ENCODE measurements at places on chromosomes 3 and 15.

- no peak for DNase-seq
Observed at GRCh38 chr3:180072786-180073185, 36.0 kb upstream of the PEX5L start.

- DNase-seq: no peak
Observed at GRCh38 chr3:97896129-97896528, 74.3 kb downstream of the CRYBG3 start.

- no peak for DNase-seq
Observed at GRCh38 chr15:39059917-39060316, 495.3 kb upstream of the RASGRP1 start.

DNA sequence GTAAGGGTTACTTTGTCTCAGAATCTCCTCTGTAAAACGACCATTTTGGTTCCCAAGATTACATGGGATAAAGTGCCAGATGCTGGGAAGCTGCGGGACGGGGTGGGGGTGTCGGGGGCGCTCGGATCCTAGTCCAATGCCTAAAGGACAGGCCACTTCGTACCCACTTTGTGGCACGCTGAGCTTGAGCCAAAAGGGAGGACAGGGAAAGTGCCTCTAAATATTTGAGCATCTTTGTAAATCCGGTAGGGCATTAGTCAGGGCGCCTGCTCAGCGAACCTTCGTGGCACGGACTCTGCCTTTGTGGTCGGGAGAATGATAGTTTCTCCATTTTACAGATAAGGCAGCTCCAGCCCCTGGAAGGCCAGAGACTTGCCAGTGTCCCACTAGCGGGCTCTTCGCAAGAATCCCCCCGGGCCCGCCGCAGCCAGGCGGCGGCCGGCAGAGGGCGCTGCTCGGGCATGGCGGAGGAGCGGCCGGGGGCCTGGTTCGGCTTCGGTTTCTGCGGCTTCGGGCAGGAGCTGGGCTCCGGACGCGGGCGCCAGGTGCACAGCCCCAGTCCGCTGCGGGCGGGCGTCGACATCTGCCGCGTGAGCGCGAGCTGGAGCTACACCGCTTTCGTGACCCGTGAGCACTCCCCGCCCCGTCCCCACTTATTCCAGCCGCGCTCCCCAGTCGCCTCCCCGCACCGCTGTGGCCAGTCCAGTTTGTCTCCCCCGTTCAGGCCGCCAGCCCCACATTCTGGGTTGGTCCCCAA is 1.8 kb downstream of the RCCD1 start:
- DNase-seq: peak; percentile 58

DNA sequence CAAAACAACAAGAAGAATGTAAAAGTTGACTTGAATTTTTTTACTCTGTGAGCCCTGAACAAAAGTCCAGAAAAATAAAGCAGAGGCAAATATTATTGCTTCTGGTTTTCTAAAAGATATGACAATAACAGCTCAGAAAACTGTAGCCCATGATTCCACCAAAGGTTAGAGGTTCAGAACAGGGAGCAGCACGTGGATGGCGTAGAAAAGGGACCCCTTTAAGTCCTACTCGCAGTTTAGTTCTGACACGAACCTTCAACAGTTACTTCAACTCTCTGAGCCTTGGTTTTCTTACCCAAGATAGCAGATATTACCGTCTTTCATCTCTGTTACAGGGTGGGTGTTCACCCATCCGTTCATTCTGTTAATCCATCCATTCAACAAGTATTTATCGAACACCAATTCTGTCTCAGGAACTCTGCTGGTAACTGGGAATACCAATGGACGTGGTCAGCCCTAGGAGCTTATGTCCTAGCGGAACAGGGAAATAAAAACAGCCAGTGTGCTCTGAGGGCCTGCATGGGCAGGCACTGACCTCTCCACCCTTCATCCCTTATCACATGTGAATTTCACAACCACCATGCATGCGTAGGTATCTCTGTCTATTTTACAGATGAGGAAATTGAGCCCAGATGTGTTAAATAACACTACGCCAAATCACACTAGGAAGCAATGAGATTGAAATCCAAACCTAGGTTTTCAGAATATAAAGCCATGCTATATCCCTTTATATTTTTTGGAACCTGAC is 274.2 kb upstream of the ICE2 start:
- DNase-seq: no peak

DNA sequence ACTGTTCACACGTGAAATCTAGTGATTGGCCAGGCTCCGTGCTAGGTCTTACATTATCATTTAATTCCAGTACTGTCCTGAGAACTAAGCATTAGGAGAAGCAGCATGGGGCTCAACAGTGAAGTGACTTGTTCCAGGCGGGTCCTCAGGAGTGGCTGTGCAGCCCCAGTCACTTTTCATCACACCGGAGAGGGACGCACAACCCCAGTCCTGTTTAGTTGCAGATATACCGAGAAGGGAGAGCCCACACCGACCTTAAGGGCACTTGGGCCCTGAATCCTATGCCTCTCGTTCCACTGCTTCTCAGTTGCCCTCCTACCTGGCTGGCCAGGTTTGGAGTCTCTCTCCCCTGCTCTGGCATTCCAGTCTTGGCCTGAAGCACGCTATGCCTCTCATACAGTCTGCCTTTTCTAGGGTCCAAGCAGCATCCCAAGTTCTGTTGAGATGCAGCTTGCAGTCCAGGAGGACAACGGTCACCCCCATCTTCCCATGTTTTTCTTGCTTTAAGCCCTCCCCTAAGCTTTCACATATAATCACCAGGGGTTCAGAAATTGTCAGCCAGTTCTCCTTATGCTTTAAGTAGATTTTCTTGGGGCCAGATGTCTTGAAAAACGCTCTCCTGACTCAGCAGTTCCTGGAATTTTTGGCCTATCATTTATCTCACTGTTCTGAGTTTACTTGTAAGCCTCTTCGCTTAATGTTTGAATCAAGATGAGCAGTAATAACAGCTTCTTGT is 10.1 kb downstream of the FAM131A start:
- no peak for DNase-seq

DNA sequence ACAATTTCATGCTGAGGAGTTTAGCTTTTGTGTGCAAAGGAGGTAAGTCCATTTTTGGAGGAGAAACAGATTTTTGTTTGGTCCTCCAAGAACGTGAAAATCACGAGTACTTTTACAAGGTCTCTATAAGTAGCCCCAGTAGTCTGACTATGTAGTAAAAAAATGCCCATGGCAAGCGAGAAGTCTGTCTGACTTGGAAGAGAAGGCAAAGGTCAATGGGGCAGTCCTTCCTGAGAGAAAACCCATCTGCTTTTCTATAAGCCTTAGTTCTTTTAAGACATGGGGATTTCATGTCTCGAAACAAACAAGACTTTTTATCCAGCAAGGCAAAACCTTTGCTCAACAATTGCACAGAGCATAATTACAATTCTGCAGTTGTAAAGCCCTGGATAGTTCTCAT is 183.2 kb downstream of the GAP43 start:
- DNase-seq: no peak

GRCh38 chr15:57320631-57321220 is 55.6 kb upstream of the CGNL1 start:
- no peak for DNase-seq

DNA sequence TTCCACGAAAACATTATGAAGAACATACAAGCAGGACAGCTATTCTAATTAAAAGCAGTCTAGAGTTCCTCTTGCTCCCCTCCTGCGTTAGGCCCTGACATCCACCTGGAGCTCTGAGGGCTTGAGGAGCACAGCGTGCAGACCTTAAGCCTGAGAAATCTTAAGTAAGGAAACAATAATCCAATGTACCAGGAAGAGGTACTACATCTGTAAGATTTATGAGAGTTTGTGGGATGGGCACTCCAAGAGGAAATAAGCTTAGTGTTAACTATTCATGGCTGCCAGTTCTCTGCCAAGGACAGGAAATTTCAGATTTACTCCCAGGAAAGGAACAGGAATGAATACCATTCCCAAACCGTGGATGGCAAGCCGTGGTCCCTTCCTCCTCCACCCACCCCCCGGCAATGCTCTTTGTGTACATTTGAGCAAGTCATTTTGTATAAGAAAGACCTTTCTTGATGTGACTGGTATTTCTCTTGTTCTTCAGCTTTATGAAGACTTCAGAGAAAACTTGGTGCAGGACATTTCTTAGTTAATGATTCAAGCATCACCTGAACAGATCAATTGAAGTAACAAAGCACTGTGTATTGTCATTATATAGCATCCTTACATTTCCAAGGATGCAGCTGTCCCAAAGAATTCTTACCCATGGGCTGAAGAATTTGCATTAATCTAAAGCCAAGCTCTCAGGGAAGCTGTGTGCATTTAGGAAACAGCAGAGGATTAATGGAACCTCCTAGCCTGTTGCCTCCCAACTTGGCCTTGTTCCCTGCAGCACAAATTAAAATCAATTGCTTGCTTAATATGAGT is 28.8 kb upstream of the VILL start:
- no peak for DNase-seq

- DNase-seq: no peak
Observed at GRCh38 chr15:81532001-81532400, 158.0 kb upstream of the TMC3 start.

DNA sequence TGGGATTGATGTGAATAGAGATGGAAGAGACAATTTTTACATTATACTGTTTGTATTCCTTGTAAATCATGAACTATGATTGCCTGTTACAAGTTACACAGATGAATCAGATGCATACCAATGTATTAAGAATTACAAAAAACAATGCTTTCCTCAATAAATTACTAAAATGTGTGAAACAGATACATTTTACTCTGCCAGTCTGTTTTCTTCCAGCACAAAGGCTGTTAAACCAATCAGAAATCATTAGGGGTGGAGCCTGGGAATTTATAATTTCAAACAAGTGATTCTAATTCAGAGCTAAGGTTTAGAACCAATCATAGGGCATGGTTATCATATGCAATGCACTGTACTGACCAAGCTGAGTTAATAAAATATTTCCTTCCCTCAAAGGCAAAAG is 21.8 kb upstream of the ANKRD28 start:
- no peak for DNase-seq

DNA sequence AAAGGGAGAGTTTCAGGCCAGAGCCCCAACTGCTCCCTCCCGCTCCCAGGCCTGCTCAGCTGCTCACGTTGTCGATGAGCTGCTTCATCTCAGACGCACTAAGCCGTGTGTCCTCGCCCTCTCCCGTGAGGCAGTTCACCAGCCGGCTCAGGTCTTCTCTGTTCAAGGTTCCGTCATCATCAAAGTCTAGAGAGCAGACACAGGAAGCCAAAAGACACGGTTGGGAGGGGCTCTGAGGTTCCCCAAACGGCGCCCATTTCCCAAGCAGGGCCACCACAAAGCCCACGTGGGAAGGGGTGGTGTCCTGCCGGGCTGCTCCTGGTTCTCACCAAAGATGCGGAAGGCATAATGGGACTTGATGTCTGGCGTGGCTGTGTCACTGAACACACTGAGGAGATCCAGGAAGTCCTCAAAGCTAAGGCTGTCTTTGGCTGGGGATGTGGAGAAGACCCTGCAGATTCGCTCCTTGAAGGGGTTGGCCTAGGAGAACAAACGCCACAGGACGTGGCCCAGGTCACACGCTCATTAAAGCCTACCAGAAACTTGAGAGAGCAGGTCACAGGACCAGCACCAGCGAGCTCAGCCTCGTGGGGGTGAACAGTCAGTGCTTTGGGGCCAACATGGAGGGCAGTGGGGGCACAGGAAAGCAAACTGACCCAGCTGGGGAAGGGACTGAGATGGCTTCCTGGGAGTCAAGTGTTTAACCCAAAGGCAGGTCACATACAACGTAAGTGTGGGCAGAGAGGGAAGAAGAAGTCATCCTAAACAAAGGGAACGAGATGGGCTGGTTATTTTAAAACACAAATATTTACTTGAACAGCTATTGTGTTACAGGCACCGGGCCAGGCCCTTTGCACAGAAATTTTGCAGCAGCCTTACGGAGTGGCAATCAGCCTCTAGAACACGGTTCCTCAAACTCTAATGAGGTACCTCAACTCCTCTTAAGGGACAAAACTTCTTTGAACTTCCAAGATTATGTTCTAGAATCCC is 2.4 kb downstream of the CIB1 start:
- DNase-seq: peak; percentile 82

DNA sequence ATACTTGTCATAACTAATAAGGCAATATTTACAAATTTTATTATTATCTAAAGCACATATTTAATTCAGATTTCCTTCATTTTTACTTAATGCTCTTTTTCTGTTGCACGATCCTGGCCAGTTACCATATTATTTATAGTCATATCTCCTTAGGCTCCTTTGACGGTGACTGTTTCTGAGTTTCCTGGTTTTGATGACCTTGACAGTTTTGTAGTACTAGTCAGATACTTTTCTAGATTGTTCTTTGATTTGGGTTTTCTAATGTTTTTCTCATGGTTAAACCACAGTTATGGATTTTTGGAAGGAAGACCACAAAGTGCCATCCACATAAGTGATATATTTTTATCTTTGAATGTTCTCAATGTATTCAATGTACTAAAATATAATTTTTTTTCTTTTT is 171.0 kb upstream of the NANOGP8 start:
- no peak for DNase-seq

DNA sequence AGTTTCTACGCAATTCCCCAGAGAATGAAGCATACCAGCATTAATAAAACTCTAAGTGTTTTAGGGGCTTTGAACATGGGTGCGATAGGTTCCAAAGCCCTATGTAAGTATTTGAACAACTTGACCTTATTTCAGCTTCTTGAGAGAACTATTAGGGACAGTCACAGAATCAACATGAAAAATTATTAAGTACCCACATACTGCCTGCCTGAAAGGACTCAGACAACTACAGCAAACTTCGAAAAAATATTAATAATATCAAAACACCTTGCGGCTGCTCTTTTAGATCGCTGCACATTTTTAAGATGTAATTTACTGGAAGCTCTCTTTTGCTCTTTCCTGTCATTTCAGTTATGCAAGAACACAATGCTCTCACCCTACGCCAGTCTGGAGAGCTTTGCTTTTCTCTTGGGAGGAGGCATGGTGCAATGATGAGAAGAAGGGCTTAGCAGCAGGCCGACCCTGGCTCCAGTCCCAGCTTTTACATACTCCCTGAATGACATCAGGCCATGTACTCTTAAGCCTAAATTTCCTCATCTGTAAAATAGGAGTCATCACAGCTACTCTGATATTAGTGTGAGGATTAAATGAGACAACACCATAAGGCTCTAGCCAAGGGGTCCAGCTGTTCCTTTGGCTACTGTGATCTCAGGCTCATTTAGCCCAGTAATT is 640.7 kb downstream of the FHIT start:
- no peak for DNase-seq

DNA sequence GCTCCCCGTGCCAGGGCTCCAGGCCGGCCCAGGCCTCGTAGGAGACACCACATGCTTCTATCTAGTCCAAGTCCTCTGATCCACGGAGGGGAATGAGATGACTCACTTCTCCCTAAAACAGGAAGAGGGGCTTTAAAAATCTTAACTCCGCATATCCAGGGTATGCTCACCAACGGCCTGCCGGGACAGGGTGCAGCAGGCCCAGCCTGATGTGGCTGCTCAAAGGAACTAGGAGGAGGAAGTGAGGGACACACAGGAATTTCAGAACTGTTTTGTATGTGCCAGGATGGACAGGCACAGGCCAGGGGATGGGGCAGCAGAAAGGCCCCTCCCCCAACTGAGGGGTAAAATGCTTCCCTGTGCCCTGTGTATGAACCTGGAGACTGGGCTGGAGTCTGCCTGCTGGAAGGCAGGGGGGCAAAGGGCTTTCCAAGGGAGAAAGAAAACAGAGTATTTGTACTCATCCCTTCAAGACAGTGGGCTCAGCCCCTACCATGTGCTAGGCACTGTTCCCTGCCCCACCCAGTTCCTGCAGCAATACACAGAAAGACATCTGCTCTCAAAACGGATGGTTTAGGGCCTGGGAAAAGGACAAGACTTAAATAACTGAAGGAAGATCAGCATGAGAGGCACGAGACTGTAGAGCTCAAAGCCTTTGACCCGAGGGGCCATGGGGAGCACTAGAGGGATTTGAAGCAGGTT is 22.1 kb downstream of the CHDH start:
- DNase-seq: no peak

- DNase-seq: no peak
Observed at GRCh38 chr15:38216763-38217162, 35.9 kb upstream of the SPRED1 start.

Data from CD4-positive, alpha-beta T cell treated with Interleukin-2 at 100 ng/mL for 4 hours (primary cell).